HS-27A (cell line): ENCODE measurements at places on chromosomes 13 and 19.
A peak's percentile ranks its signal among the peaks of the same experiment; 100 is the strongest.

DNA sequence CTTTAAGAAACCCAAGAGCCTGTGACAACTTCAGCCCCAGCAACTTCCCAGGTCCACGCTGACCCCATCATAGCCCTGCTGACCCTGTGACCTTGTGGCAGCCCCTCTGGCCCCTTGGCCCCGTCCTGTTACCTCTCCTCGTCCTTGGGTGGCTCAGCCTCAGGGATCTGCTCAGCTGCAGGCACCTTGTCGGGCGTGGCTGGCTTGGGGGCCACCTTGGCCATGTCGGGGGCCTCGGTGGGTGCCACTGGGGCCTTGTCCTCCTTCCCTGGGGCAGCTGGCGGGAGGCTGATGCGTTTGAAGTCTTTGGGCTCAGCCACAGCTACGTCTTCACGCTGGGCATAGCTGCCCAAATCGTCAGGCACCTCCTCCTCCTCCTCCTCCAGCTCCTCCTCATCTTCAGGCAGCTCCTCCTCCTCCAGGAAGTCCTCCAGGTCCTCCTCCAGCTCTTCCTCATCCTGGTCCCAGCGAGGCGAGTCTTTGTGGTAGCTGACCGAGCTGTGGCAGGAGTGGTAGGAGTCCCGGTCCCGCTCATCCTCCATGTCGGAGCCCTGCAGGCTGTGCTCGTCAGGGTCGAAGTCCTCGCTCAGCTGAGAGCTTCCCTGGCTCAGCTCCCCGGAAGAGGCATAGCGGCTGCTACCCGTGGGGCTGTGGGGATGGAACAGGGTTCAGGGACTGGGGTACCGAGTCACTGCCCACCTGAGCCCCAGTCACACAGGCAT lies 32.2 kb downstream of the UNC13A start:
- no peak for DNase-seq

GRCh38 chr13:102751886-102752285 lies 21.7 kb downstream of the TEX30 start:
- DNase-seq: no peak

GRCh38 chr19:7534531-7535046 lies 928 bp upstream of the PNPLA6 start:
- DNase-seq: peak; percentile 51

DNA sequence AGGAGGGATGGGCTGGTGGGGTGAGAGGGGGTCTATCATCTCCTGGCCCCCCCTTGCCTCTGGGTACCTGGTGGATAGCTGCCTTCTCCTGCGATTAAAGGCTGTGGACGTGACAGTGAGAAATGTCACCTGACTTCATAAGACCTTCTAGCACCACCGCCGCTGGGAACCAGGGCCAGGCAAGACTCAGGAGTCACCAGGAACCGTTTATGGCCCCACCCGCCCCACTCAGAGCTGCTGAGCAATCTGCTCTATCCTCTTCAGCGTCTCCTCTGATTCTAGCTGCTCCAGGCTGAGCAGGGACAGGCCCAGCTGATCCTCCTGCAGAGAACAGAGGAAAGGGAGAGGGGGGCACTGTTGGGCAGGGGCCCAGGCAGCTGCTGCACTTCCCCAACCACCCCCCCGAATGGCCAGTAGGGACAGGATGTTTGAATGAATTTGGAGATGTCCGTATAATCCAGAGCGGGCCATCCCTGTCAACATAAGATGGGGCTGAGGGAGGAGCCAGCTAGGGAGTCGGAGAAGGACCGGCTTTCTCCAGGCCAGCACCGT lies 10.9 kb downstream of the KLC3 start:
- no peak for DNase-seq

DNA sequence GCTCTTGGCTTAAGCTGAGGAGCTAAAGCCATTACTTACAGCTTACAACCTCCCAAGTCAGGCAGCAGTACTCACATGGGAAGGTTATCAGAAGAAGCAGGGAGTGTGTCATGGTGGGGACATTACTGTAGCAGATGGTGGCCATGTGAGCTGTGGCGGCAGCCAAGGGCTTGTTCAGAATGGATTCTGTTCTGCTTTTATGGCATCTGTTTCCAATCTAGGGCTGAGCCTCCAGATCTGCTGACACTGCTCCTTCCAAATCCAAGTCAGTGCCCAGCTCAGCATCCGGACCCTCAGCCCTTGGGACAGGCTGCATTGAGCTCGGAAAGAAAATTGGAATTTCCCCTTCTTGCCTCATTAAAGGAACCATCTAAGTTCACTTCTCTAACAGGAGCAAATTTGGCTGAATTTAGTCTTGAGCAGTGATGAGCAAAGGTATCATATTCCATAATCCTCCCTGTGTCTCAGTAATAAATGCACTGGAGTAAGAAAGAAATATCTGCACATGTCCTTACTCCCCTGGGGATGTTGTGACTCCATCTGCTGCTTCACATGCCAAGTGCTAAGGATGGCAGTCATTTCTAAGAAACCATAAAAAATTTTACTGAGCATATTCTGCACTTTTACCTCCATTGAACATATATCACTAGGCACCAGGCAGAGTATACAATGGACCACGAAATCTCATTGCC lies 73.9 kb downstream of the KCTD12 start:
- no peak for DNase-seq
